ENCODE measurements at places on chromosomes 3 and 15.

DNA sequence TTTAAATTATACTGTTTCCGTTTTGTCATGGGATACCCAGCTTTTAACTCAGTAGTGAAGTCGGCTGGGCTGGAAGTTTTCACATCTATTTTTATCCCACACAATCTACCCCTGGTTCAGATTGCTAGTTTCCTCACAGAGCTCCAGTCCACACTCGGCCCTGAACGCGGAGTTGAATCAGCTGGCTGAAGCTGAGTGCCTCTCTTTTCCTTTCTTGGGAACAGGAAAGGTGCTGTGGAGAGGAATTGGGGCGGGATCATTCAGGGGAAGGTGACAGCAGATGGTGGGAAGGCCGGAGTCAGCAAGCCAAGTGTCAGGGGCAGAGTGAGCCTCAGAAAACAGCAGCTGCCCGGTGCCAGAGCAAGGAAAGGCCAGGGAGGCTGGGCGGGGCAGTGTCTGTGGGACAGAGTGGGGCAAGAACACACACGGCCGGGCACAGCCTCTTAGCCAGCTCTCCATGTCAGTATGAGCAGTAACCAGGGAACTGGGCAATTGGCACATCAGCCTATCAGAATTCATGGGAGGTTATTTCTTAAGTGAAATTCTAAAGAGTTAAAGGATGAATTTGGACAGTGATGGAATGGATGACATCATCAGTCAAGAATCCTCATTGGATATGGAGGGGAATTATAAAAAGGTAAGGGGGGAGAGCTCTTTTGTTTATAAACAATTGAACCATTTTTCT is 135.7 kb upstream of the IL12A start:
- no peak for DNase-seq

GRCh38 chr3:66376568-66376967 is 124.3 kb downstream of the LRIG1 start:
- no peak for DNase-seq

GRCh38 chr3:192215-192929 is 4.2 kb upstream of the CHL1 start:
- no peak for DNase-seq

DNA sequence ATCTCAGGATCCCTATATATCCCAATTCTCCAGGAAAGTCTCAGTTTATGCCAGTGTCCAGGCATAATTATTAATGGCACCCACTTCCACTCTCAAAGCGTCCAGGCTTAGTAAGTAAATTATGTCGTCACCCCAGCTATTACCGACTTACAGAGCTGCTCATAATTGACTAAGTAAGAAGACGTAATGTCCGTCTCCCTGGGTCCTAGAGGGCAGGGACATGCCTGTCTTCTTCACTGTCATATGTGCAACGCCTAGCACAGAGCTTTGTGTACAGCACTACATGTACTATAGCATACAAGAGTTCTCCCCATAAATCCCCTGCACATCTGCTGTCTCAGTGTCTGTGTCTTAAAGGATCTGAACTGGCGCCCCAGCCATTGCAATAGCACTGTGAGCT is 23.9 kb upstream of the HRH1 start:
- no peak for DNase-seq

Measured in activated CD8-positive, alpha-beta memory T cell treated with anti-CD3 and anti-CD28 coated beads, Interleukin-2, amount 10 ng/mL, durations not matched to agents 7 days and 5 days (primary cell).